NT2/D1 (cell line): ENCODE measurements at places on chromosomes 4 and X.

DNA sequence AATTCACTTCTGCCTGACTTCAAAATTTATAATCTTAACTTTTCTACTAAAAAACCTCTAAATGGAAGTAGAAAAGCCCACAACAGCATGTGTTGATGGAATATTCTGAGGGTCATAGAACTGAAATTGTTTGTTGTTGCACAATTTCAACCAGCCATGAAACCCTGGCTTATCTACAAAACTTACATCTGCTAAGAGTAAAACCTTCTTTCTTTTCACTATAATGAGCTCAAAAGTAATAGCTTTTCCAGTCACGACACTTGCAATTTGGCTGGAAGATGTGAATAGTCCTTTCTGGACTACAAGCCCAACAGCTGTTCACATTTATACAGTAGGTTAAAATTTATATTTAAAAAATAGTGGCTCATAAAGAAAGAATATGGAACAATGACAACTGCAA, 250.0 kb downstream of the GPAT3 start:
- no peak for DNase-seq

DNA sequence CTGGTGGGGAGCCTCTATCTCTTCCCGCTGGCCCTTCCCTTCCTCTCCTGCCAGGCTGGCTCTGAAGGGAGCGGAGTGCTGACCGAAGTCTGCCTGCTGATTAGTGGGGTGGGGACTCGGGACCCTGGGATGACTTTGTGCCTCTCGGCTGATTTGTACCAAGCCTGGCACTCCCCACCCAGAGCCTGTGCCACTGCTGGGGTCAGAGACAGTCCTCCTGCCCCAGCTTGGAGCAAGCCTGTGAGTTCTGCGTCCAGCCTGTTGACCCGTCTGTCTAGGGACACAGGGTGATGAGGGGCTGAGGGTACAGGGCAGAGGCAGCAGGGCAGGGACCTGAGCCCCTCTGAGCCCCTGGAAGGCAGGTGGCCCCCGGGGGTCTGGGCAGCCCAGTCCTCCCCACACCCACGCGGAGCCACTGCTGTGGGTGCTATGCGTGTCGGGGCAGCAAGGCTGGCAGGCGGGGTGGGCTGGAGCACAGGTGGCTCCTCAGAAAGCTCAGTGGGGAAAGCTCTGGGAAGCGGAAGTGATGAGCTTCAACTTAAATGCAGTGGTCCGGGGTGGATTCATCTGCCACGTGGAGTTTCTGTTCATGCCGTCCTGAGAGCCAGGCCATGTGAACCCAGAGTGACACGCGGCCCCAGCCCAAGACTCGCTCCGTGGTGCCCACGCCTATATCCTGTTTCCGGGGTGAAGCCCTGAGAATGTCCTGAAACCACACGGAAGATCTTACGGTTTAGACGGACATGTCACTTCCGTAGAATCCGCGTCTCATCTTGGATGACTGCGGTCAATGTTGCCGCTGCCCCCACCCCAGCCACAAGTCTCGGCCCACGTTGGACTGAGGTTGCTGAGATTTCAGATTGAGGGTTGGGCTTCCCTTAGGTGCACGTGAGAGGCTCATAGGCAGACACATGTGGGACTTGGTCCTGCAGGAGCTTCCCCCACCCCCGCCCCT, 21.1 kb upstream of the UVSSA start:
- DNase-seq = no peak

GRCh38 chrX:100915562-100915961, 13.2 kb downstream of the XKRX start:
- no peak for DNase-seq

DNA sequence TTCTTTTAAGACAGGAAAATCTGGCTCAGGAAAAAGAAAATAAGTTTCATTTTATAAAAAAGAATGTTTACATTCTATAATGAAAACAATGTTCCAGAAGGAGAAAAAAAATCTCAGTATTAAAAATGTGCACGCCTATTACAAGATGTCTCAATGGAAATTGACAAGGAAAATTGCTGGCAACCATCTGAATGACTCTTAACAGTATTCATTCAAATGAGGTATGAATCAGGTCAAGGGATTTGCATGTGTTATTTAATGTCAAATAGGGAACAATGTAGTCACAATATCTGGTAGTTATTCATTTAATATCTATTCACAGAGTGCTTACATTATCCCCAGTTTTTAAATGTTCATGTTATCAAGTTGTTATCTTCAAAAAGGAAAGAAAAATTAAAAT, 208.4 kb upstream of the TRAM1L1 start:
- DNase-seq = no peak

DNA sequence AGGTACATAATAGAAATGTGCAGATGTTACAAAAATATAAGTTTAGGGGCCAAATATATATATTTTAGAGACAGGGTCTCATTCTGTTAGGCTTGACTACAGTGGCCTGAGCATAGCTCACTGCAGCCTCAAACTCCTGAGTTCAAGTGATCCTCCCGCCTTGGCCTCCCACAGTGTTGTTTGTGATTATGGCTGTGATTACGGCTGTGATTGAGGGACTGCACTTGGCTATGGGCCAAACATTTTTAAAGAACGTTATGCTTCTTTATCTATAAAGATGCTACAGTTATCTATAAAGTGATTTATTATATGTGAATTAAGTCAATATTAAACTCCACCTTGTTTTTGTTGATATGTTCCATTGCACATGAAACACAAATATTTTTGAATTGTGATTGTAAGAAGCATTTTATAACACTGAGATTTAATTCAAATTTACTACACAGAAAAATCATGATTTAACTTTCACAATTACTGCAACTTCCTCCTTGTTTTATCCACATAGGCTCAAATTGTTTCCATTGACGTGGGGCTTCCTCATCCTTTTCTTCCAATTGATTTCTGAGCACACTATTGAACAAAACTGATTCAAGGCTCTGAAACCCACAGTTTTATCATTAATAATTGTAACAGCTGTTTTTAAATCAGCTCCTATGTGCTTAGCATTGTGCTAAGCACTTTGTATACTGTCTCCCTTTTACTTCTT, 68.4 kb upstream of the BMPR1B start:
- no peak for DNase-seq

DNA sequence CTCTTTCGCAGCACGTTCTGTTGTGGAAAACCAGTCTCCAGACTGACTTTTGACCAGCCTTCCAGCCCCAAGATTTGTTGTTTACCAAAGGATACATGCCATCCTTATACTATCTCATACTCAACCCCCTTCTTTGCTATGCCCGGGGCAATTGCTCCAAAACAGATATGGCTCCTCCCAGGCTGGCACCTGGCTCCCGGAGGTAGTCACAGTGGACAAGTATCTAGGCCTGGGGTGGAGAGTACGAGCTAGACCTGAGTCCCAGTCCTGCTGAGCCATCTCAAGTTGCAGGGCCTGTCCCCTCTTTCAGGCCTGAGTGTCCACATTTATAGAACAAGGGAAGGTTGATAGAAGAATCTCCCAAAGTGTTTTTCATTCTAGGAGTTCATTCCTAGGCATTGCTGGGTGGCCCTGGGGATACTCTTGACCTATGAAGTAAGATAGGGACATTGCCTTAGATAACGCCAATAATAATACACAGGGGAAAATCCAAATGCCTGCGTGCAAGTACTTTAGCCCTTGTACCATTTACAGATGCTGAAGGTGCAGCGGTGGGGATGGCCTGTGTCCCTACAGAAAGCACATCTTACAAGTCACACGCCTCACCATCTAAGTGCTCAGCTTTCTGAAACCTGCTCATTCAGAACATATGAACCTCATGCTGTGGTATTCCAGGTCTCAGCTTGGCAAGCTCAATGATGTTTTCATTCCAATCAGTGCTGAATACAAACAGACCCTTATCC, 136.7 kb upstream of the MAMLD1 start:
- DNase-seq = no peak

DNA sequence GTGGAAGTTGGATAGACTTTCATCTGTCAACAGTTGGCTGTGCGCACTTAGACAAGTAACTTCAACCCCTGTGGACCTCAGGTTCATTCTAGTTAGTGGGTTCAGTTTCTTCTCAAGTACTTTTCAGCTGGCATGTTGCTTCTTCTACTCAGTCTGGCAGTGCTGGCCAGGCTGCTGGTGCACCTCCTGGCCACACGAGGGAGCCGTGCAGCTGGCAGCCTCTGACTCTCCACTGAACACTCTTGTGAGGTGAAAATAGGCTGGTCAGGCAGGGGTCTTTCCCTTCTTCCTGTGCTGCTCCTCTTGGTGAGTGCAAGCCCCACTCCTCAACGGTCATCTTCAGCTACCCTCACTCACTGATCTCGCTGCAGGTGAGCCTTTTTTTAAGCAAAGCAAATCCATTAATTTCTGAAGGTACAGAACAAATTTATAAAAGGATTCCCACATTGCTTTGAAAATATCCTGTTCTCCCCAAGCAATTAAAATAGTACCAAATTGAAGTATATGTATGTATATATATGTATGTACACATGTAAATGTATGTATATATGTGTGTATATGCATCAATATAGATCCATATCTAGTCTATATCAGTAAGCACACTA, 30.6 kb downstream of the LONRF3 start:
- DNase-seq = peak; percentile 32

GRCh38 chr4:167930166-167930565, 162.2 kb upstream of the ANXA10 start:
- peak; percentile 72 for DNase-seq

- no peak for DNase-seq
Observed at GRCh38 chr4:73676136-73676535, 55.9 kb upstream of the RASSF6 start.

DNA sequence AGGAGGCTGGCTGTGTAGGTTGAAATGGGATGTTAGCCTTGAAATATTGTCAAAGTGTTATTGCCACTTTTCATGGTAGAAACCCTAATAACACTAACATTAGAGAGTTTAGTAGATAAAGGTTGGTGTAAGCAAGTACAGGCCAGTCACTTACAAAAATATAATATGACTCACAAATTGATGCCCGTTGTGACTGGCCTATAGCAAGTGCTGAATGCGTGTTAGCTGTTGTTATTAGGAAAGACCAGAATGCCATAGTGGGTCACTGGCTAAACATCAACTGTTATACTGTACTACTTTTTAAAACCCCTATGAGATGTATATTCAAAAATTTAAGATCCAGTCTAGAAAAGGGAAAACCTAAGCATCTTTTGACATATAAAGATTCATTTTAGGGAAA, 20.4 kb upstream of the GDPD2 start:
- no peak for DNase-seq

DNA sequence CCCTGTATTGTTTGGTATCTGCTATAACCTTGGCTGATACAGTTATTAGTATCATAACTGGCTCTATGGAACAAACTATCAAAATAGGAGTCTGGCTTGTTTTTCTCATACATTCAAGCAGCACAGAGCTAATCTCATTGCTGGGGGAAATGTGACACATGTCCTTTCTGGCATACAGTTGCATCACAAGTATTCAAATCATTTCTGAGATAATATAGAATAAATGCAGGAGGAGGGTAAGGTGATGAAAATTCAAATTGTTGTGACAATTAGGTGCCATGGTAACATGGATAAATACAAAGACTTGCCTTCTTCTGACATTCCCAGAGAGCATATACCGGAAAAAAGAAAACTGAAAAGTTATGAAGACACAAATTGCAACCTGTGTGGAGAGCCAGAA, 2706.8 kb downstream of the ARAP2 start:
- DNase-seq = no peak

GRCh38 chrX:106588801-106589200, 23.0 kb upstream of the RADX start:
- DNase-seq = no peak

DNA sequence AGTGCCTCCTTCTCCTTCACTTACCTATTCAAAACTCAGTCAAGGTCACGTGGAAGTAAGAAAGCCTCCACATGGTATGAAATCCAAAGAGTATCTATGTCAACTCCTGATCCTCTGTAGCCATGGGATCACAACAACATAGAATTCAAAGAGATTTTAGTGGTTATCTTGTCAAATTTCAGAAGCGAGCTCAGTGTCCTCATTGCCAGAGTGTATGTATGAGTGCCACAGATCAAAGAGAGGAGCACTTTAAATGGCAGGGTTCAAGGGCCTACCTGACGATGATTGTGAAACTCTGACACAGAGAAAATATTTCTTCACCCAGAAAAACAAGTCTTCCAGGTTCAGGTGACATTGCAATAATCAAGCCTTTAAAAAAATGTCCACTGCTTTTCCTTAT, 1.2 kb upstream of the ACE2 start:
- no peak for DNase-seq

DNA sequence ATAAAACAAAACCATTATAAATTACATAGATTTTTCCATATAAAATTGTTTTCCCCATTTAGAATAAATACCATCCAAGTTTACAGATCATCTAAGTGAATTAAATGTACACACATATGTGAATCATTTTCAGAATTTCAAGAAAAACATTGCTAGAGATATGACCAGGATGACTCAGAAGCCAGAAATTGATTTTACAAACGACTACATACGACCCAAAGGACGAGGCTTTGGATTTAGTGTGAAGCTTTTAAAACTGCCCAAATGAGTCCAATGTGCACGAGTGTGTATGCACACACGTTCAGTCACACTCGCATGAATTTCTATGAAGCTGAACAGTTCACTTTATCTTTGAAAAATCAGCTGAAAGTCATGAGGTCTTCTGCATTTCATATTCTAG, 37.9 kb downstream of the MFAP3L start:
- no peak for DNase-seq

- no peak for DNase-seq
Observed at GRCh38 chr4:47359891-47360290, 103.6 kb downstream of the COMMD8 start.

GRCh38 chrX:99394456-99394855, 1015.6 kb downstream of the PCDH19 start:
- peak; percentile 13 for DNase-seq

DNA sequence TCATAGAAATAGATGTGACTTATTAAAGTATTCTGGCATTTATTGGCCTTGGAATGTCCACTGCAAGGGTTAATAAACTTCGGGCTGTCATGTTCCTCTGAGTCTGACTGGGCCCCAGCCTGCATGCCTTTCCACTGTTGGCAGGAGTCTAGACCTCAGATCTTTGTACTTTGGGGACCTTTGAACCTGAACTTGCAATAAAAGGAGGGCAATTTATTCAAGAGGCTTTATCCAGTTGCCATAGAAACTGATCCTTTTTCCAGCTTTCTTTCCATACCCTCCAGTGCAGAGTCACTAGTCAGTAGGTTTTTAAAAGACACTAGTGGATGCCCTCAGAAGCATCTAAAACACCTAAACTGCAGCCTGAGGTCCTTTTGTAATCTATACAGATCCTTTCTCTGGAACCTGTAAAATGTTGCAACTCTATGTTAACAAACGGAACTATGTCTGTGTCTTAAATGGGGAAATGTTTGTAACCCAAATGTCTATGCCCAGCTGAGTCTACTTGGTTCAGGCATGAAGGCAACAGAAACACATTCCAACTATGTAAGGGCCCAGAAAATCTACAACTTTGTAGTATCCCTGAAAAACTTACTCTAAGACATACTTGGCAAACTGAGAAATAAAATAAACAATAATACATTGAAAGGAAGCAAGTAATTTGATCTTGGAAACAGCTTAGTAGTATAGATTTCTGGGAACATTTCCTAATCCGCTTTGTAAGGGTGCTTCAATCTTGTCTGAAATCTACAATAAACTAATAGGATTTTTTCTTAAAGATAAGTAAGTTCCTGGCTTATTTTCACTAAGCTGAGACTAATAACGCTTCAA, 41.5 kb downstream of the SOWAHB start:
- no peak for DNase-seq
